Stimulated activated CD8-positive, alpha-beta memory T cell treated with anti-CD3 and anti-CD28 coated beads, Interleukin-2, amount 100 ng/mL, for 48 hours (primary cell): ENCODE measurements at places on chromosomes 7 and 10.

DNA sequence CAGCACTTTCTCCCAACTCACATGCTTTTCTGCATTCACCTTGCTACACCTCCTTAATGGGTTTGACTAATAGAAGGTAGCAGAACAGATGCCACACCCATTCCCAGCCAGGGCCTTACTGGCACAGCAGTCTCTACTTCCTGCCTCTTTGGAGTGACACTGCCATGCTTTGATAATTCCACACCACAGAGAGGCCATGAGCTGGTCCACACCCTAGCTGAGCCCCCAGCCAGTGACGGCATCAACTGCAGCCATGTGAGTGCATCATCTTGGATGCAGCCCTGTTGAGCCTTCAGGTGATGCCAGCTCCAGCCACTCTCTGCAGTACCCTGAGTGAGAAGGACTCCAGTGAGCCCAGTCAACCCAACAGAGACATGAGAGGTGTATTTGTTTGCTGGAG lies 27.5 kb upstream of the EZH2 start:
- DNase-seq = no peak

DNA sequence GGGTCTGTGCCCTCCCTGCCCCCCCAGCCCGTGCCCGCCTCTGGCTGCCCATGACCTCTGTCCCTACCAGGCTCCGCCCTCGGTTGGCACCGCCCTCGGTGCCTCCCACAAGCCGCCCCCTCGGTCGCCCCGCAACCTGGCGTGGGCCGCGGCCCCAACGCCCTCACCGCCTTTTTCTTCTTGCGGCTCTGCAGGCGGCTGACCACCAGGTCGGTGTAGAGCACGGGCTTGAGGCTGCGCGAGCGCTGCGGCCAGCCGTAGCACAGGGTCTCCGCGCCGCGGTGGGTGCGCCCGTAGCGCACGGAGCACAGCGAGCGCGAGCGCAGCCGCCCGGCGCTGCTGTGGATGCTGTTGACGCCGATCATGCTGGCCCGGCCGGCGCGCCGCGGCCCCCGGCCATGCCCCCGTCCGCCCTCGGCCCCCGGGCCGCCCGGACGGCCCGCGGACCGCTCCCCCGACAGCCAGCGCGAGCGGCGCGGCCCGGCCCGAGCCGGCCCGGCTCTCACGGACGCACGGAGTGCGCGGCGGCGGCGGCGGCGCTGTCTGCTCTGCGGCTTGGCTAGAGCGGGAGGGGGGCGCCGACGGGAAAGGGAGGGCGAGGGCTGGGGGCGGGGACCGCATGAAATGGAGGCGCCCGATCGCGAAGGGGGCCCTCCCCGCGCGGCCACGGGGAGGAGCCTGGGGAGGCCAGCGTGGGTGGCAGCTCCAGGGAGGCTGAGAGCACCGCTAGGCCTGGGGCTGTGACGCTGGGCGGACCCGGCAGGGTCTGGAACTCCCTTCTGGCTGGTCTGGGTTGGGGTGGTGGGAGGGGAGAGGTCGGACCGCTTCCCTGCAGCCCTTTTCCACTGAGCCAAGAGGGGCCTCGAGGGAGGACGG lies 9.6 kb downstream of the PSD start:
- peak; percentile 67 for DNase-seq

GRCh38 chr7:150514748-150515222 lies at the start of gene GIMAP7:
Gene GIMAP7, plus strand, starts transcription at chr7:150514872. Its CDS starts 5,103 bp downstream, at chr7:150519975.
- DNase-seq = no peak

- DNase-seq = no peak
These were observed 122.1 kb upstream of the BTBD16 start for GRCh38 chr10:122148876-122149560.

GRCh38 chr10:130025811-130026485 lies 61.9 kb upstream of the EBF3 start:
- no peak for DNase-seq

- DNase-seq = no peak
These were observed 1.6 kb upstream of the RAB19 start for GRCh38 chr7:140402178-140402835.
